ENCODE measurements at places on chromosomes 12 and 14. TPM values are rescaled to one million over a fixed set of nuclear protein-coding genes. Genes with fewer than 3 reads are reported as not detected.
A peak's percentile ranks its signal among the peaks of the same experiment; 100 is the strongest.

- no peak overlapping the region for H3K27ac ChIP-seq
- H3K27me3 ChIP-seq, result no peaks in the 10 kb centered on the region
- H3K36me3 ChIP-seq, result peaks cover 3% of the 10 kb centered on the region
- peaks cover 67% of the 10 kb centered on the region for H3K4me1 ChIP-seq
- DNase-seq, result no peak
These were observed 121.6 kb downstream of the GPR135 start for GRCh38 chr14:59343585-59343984.

DNA sequence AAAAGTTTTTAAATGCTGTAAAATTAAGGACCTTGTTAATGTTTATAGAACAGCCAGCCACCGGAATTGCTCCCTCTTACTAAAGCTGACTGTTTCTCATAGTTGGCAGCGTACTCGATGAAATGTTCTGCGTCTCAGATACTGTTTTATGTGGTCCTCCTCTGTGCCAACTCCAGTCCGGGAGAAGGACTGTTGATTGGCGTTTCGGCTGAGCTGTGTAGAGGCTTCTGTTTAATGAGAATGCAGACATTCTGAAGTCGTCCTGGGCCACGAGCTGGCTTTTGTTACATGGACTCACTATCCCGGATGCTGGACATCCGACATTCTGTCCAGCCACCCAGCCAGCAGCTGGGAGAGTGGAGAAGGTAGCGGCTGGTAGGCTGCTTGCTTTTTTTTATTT lies 75.4 kb downstream of the WDR20 start:
- DNase-seq, result peak; percentile 20
- no peaks in the 10 kb centered on the region for H3K36me3 ChIP-seq
- peaks cover 29% of the 10 kb centered on the region for H3K4me1 ChIP-seq
- no peak overlapping the region for H3K4me3 ChIP-seq

The C14orf39 gene
- 0.56 TPM for total RNA-seq

The GPR84 gene
- not detected for total RNA-seq

The KIF26A gene
- total RNA-seq, result 15.2 TPM

- peak overlapping the region; percentile 97 for H3K27ac ChIP-seq
- peak overlapping the region; percentile 95 for H3K4me3 ChIP-seq
- H3K4me1 ChIP-seq, result peaks cover 36% of the 10 kb centered on the region
These were observed 390 bp downstream of the BRAP start for GRCh38 chr12:111685322-111685810.

- no peak overlapping the region for H3K4me3 ChIP-seq
- H3K27me3 ChIP-seq, result no peaks in the 10 kb centered on the region
- H3K36me3 ChIP-seq, result no peaks in the 10 kb centered on the region
- DNase-seq, result no peak
- peak overlapping the region; percentile 67 for H3K27ac ChIP-seq
- H3K4me1 ChIP-seq, result no peaks in the 10 kb centered on the region
These were observed 25.2 kb downstream of the SERPINA1 start for GRCh38 chr14:94363151-94363624.

- H3K27ac ChIP-seq, result no peak overlapping the region
- H3K4me3 ChIP-seq, result no peak overlapping the region
- no peaks in the 10 kb centered on the region for H3K4me1 ChIP-seq
- H3K36me3 ChIP-seq, result no peaks in the 10 kb centered on the region
These were observed 211.4 kb downstream of the SSPN start for GRCh38 chr12:26406813-26407212.

The MYO1H gene
- not detected for total RNA-seq

The HOTAIR gene
- not detected for total RNA-seq

- H3K27me3 ChIP-seq, result peaks cover 63% of the 10 kb centered on the region
- H3K4me3 ChIP-seq, result peak overlapping the region; percentile 87
- peak; percentile 31 for DNase-seq
- peaks cover 18% of the 10 kb centered on the region for H3K4me1 ChIP-seq
- H3K36me3 ChIP-seq, result no peaks in the 10 kb centered on the region
These were observed 400 bp upstream of the PRIMA1 start for GRCh38 chr14:93788543-93789227.

The AMDHD1 gene
- total RNA-seq, result 0.30 TPM

GRCh38 chr14:63134801-63135200 lies 69.4 kb upstream of the RHOJ start:
- H3K4me1 ChIP-seq, result no peaks in the 10 kb centered on the region
- no peak overlapping the region for H3K4me3 ChIP-seq
- DNase-seq, result no peak
- H3K27ac ChIP-seq, result no peak overlapping the region
- peaks cover 3% of the 10 kb centered on the region for H3K27me3 ChIP-seq
- H3K36me3 ChIP-seq, result no peaks in the 10 kb centered on the region

The SLC10A1 gene
- not detected for total RNA-seq

GRCh38 chr14:100571837-100572236 lies 15.4 kb downstream of the BEGAIN start:
- DNase-seq, result no peak
- H3K27ac ChIP-seq, result no peak overlapping the region
- no peaks in the 10 kb centered on the region for H3K36me3 ChIP-seq
- H3K4me1 ChIP-seq, result peaks cover 17% of the 10 kb centered on the region
- H3K27me3 ChIP-seq, result peaks cover 45% of the 10 kb centered on the region
- peak overlapping the region; percentile 41 for H3K4me3 ChIP-seq

- H3K4me3 ChIP-seq, result peak overlapping the region; percentile 5
- H3K27me3 ChIP-seq, result peaks cover 87% of the 10 kb centered on the region
- H3K27ac ChIP-seq, result no peak overlapping the region
These were observed 871 bp upstream of the SSTR1 start for GRCh38 chr14:38206689-38207376.

The LRP1-AS gene
- not detected for total RNA-seq

- peak overlapping the region; percentile 83 for H3K27ac ChIP-seq
- H3K36me3 ChIP-seq, result peaks cover 14% of the 10 kb centered on the region
- no peaks in the 10 kb centered on the region for H3K27me3 ChIP-seq
- peak overlapping the region; percentile 83 for H3K4me3 ChIP-seq
These were observed 774 bp upstream of the MANSC4 start for GRCh38 chr12:27780612-27781408.

DNA sequence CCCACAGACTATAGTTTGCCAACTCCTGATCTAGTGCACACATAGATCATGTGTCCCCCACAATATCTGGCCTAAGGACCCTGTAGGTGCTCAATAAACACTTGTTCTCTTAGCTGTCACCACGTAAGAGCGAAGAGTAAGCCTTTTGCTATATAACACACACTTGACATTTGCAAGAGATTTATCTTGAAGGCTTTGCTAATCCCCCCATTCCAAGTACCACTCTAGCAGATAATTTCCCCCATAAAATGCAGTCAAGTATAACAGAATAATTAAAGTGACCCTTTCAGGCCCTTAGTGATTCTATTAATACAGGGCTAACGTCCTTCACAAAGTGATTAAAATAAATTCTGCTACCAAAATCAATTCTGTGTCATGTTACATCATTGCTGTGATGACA lies 87.5 kb downstream of the PLXNC1 start:
- DNase-seq, result no peak
- H3K27ac ChIP-seq, result no peak overlapping the region
- H3K4me1 ChIP-seq, result peaks cover 4% of the 10 kb centered on the region
- H3K27me3 ChIP-seq, result no peaks in the 10 kb centered on the region
- no peak overlapping the region for H3K4me3 ChIP-seq
- peaks cover 5% of the 10 kb centered on the region for H3K36me3 ChIP-seq
